Activated CD8-positive, alpha-beta memory T cell treated with anti-CD3 and anti-CD28 coated beads for 48 hours (primary cell): ENCODE measurements at places on chromosomes 12 and 14.

DNA sequence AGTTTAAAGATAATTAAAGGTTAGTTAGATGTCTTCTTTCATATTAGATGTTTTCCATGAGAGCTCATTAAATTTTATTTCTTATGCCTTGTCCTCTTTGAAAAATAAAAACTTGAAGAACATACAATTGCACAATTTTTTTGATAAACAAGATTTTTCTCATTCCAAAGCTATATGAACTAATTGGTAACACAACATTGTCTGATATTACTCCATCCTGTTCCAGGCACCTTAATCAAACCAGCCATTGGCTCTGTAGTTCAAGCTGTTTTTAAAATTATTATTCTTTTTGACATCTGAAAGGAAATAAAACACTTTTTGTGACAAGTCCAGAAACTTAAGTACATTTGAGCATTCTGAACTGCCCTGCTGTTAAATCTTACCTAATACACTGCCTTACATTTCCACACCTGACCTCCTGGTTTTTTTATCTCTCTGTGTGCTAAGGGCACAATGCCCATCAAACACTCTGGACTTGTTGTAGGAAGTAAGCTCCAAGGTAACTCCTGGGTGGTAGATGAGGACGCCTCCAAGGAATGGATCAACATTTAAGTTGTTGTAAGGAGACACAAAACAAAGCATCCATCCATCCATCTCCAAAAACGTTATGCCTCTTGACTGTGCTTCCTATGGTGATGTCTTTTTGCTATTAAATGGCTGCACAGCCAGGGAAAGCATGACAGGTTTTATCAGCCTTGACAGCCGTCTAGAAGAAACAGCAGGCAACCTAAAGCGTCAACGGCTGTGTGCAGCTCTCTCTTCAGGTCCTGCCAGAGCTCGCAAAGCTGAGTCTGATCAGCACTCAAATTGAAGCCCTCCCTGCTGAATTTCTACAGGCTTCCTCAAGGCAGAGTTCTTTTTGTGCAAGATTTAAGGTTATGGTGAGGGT lies 449.9 kb upstream of the FLRT2 start:
- no peak for DNase-seq

- no peak for DNase-seq
Measured at GRCh38 chr14:82029038-82029437, 495.4 kb upstream of the SEL1L start.

DNA sequence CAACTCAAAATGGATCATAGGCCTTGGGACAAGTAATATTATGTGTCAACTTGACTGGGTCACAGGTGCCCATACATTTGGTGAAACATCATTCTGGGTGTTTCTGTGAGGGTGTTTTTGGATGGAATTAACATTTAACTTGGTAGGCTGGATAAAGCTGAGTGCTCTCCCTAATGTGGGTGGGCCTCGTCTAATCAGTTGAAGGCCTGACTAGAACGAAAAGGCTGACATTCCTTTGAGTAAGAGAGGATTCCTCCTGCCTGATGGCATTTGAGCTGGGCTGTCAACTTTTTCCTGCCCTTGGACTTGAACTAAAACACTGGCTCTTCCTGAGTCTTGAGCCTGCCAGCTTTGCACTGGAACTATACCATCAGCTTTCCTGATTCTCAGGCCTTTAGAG lies 93.4 kb upstream of the ESRRB start:
- DNase-seq: no peak

DNA sequence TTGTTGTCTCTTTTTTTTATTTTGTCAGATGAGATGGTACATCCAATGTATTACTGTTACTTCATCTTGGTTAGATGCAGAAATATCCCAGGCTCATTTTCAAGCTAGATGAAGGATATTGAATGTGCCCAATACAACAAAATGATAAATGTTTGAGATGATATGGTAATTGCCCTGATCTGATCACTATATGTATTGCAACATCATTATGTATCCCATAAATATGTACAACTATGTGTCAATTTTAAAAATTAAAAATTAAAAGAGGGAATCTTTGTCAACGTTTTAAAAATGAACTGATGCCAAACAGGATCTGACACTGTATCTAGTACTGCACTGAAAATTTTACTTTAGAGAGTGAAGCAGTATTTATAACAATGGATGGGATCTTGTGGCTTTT lies 78.5 kb downstream of the PPM1H start:
- no peak for DNase-seq

DNA sequence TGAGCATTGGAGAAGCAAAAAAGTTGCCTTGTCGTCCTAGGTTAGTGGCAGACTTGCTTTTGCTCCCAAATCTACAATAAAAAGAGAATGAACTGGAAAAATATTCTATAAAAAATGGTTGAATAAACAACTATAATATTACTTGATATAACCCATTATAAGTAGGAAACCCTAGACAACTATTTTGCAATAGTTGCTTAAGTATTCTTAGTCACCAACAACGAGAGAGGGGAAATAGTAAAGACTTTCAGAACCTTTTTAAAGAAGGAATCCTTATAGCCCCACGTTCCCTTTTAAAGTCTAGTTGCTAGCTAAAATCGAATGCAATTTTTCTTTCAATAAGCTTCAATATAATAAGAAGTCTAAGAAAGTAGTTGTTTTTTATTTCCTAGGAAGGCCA lies 17.5 kb downstream of the AQP6 start:
- DNase-seq: no peak

- DNase-seq: no peak
Measured at GRCh38 chr12:2044165-2044564, 8.6 kb upstream of the CACNA1C start.

- no peak for DNase-seq
Measured at GRCh38 chr14:51895375-51895774, 35.0 kb downstream of the GNG2 start.

GRCh38 chr12:25364529-25365339 lies 114.0 kb upstream of the KRAS start:
- peak; percentile 19 for DNase-seq

GRCh38 chr14:70920608-70921007 lies 13.3 kb downstream of the PCNX1 start:
- no peak for DNase-seq

DNA sequence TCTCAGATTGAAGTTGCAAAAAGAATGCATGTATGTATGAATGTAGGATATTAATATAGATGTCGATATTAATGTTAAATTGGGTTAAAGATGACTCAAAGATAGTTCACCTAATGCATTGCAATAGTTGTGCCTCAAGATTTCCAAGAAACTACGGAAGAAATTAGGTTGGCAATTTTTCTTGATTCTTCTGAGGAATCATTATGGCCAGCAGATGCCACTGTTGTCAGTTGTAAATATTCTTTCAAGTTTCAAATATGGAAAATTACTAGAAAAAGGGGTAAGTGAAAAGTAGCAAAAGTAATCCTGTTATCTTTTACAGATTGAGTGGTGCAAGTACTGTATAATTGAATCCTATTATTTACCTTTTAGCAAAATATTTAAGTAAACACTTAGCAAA lies 202.1 kb downstream of the ADAMTS20 start:
- no peak for DNase-seq

DNA sequence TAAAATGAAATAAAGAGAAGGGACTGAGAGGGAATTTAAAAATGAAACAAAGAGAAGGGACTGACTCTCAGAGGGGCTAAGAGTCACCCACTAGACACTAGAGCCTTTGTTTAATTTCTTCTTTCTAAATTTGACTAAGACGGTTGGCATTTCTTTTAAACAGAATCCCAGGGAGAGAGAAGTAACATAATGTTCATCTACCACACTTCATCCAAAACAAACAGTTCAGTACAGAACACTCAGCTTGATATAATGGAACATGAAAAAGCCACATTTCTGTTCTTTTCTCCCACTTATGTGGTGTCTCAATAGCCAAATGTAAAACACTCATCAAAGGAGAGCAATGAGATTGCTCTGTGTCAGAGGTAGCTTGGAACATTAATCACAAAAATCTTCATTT lies 10.1 kb upstream of the NT5DC3 start:
- DNase-seq: no peak
